ENCODE measurements at places on chromosomes 6 and 20.

DNA sequence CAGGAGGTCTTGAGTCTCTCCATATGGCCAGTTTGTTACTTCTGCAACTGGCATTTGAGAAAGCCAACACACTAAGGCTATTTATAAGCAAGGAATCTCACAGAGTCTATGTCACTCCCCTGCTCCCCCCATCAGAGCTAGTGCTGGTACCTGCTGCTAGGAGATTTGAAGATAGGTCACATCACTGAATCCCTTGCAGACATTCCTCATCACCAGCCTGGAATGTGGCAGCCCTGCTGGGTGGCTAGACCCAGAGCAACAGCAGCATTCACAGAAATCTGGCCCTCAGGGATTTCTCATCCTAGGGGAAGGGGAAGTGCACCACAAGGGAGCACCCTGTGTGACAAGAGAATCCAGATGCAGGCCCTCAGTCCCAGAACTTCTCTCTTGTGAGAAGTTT is 672.1 kb downstream of the HACE1 start:
- DNase-seq: no peak

DNA sequence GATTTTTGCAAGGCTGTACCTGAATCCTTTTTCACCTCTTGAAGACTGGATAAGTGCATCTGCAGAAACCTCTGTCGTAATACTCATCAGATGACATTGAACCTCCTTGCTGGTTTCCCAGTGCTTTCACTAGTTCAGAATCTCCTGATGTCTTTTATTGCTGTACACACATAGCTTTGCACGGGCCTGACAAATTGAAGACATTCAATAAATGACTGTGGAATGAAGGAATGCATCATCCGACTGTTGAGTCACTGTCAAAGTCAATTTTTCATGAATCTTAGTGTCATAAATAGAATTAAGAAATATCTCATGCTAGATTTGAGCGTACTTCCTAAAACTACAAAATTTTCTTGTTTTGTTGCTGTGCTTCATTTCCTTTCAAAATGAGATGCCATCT is 598.2 kb upstream of the MAP3K7 start:
- no peak for DNase-seq

- DNase-seq: no peak
Measured at GRCh38 chr6:162337412-162337811, 390.2 kb downstream of the PRKN start.

- no peak for DNase-seq
Measured at GRCh38 chr6:1917626-1918371, 308.1 kb downstream of the FOXC1 start.

DNA sequence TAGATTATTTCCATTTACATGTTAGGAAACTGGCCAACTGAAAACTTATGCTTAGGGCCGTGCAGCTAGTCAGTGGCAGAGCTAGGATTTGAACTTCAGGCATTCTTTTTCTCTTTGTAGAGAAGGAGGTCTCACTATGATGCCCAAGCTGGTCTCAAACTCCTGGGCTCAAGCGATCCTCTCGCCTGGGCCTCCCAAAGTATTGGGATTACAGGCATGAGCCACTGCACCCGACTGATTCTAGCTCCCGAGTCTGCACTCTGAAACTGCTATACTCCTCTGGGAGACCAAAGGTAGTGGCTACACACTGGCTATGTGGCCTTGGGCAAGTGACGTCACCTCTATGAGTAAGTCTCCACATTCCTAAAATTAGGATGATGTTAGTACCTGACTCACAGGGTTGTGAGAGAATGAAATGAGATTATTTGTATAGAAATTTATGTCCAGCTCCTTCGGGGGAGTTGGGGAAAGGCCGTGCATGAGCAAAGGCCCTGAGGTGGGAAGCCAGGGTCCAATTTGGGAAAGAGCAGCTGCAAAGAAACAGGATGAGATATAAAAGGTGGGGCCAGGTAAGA is 6.4 kb downstream of the PLTP start:
- no peak for DNase-seq

DNA sequence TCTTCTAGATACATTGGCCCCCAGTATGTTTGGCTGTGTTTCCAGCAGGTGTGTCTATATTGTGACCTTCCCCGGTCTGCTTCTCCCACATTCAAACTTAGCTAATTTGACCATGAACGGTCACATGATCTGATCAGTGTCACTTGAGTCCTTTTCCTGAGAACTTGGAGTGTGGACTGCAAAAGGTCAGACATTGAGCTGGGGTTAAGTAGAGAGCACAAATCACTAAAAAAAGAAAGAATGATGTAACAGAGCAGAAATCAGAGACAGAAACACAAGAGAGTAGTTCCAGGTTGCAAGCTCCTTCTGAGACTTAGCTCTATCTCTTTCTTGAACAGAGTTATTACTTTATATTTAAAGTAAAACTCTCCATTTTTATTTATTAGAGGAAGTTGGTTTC is 733.9 kb downstream of the CBLN4 start:
- DNase-seq: no peak

DNA sequence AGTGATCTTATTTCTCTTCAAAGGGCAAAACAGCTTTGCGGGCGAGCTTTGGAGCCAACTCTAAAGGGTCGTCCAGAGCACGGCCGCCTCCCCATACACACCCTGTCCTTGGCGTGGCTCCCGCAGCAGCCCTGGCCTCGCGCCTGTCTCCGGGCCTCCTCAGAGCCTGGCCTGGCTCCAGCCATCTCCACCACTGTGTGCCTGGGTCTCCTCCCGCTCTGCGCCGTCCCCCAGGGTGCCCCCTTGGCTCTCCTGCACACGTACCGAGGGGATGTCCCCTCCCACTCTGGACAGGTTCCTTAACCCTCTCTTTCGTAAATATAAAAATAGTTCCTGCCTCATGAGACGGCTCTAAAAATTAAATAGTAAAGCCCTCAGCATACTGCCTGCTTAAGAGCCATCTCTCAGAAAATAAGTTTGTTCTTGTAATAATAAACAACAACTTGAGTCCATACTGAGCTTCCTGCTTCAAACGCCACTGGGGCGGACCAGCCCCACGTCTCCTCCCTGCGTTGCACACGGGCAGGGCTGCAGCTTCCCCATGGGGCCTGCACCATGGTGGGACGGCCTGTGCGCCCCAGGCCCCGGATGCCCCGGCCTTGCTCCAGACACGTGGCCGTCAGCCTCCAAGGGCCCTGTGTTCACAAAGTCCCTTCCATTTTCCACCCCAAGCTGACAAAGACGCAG is 226.2 kb downstream of the TTLL2 start:
- no peak for DNase-seq

DNA sequence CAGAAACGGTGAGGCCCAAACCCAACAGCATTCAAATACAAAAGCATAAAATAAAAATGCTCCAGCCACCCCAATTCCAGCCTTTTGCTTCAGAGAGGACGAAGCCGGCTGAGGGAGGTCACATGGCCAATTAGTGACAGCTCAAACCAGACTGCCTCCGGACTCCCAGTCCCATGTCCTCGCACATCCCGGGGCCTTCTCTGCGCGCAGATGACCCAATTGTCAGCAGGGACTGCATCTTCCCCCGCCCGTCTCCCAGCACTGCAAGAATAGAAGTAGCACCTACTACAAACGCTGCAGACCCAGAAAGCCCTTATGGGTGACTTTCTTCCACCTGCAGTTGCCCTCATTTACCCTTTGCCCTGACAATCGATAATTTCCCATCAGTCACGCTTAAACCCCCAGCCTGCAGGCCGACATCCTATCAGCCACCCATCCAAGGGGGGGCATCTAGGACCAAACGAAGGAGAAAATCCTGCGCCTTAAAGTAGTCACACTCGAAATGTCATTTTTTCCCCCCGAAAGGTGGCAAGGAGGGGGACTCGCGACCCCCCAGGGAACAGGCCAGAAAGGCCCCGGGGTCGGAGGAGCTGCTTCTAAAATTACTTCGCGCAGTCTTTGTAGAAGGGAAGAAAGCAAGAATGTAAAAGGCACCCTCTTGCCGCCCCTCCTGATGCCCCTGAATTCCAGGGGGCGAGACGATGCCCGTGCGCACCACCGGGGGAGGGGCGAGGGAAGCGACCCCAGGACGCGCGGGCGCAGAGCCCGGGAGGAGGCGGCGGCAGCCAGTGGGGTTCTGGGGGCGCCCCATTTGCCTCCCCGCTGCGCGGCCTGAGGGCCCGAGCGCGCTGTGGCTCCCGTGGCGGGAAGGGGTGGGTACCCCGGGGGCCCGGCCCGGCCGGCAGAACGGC is 792 bp downstream of the SLC23A2 start:
- DNase-seq: no peak

DNA sequence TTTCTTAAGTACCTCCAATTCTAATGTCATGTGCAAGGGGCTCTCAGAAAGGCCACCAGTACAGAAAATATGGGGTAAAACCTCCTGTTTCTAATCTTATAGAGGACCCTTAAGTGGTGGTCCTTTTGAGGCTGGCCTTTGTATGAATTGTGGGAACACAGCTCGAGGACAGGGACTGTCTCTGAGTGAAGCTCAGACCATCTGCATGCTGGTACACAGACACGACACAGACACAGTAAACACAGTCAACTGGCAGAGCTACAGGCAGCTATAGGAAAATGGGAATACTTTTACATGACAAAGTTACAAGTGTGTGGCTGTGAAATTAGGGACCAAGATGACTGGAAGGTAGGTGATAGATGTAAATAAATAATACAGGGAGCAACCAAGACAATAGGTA is 143.9 kb upstream of the PREP start:
- no peak for DNase-seq

- DNase-seq: no peak
Measured at GRCh38 chr6:19836799-19837510, at the start of gene ID4. Gene ID4, plus strand, starts transcription at chr6:19837370. Its CDS starts 385 bp downstream, at chr6:19837755.

- DNase-seq: no peak
Measured at GRCh38 chr6:55756531-55757031, 118.8 kb downstream of the BMP5 start.

DNA sequence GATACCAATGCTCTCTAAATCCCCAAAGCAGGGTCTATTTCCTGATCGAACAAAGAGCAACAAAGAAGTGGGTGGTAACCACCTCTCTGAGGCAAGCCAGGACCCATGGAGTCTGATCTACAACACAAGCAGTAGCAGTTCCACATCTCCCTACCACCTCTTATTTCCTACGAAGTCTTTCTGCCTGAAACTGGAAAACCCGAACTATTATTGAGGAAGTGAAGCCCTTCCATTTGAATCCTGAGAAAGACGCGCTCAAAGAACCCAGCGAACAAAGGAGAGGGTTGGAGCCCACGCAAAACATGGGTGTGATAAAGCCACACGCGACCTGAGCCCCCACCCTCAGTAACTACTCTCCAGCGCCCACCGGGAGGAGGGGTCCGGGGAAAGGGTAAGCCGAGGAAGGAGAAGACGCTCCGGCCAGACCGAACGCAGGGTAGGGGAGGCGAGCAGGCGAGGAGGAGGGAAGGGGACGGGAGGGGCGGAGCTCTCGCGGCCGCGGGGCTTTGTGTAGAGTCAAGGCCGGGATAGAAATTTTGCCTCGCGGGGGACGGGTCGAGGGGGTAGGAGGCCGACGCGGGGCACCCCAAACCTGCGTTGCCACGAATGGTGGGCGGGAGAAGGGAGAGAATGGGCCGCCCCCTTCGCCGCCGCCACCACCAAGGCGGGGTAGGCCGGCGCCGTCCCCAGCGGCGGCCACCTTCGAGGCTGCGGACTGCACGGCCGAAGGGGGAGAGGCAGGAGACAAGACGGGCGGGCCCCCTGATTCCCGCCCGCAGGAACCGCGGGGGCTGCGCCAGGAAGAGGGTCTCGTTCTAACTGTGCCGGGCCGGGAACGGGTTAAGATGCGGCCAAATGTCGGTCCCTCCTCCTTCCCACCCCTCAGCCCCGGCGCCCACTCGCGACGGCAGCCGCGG is 802 bp downstream of the HDAC2 start:
- peak; percentile 54 for DNase-seq

- no peak for DNase-seq
Measured at GRCh38 chr6:105680131-105680530, 277.2 kb upstream of the PREP start.

DNA sequence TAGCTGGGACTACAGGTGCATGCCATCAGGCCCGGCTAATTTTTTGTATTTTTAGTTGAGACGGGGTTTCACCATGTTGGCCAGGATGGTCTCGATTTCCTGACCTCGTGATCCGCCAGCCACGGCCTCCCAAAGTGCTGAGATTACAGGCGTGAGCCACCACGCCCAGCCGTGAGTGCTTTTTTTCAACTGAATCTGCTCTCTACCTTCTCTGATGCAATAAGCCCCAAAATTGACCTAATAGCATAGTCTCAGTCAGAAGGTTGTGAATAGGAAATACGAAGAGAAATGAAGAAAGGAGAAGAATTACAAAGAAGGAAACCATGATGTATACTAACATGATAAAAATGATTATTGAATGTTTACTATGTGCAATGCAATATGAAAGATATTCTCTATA is 33.2 kb downstream of the BEND6 start:
- DNase-seq: no peak

- no peak for DNase-seq
Measured at GRCh38 chr6:42022755-42023384, 27.5 kb upstream of the TAF8 start.

DNA sequence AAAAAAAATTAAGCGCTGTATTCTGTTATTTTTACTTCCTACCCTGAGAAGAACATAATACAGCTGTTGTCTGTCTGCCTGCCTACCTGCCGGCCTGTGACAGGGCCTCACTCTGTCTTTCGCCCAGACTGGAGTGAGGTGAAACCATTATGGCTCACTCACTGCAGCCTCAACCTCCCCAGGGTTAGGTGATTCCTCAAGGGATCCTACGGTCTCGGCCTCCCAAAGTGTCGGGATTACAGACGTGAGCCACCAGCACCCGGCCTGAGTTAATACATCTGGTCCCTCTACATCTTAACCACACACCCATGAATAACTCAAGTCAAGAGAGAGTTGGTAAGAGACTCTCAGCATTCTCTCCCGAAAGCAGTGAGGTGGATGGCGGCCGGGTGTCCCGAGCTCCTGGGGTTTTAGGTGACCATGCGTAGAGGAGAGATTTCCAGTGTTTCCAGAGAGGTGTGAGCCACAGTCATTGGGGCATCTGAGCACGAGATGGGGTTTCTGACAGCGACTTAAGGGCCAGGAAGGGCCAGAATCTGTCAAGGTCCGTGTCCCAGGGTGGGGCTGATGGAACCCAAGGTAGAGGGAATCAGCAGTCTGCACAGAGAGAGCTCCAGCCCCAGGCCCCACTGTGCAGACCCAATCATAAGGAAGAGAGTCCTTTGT is 1954.4 kb upstream of the DEFB115 start:
- no peak for DNase-seq

- no peak for DNase-seq
Measured at GRCh38 chr6:151514000-151514730, 20.3 kb downstream of the CCDC170 start.

DNA sequence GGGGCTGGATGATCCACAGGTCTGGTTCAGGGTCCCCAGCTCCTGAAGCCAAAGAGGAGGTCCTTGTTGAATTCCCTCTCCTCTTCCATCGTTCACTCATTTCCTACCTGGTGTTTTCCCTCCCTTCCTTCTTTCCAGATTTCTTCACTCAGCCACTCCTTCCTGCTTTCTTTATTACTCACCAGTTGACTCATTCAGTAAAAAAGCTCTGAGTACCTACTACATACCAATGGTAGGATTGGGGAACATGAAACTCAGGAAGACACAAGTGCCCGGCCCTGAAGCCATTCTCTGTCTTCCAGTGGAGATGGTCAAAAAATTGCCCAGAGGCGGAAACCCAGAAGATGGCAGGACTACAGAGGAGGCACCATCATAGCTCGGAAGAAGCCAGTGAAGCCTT is 11.9 kb upstream of the NSFL1C start:
- no peak for DNase-seq

GRCh38 chr6:160297310-160297709 is 38.7 kb upstream of the SLC22A2 start:
- DNase-seq: no peak

- no peak for DNase-seq
Measured at GRCh38 chr20:57658447-57658832, 38.2 kb upstream of the ZBP1 start.

GRCh38 chr6:109038837-109039398 is 55.7 kb downstream of the SESN1 start:
- no peak for DNase-seq
